ENCODE measurements at places on chromosomes 5 and 9.

- no peak for DNase-seq
Observed at GRCh38 chr9:136081113-136081825, 13.8 kb downstream of the NACC2 start.

- DNase-seq, result no peak
Observed at GRCh38 chr9:78807286-78807685, 510.4 kb downstream of the PSAT1 start.

DNA sequence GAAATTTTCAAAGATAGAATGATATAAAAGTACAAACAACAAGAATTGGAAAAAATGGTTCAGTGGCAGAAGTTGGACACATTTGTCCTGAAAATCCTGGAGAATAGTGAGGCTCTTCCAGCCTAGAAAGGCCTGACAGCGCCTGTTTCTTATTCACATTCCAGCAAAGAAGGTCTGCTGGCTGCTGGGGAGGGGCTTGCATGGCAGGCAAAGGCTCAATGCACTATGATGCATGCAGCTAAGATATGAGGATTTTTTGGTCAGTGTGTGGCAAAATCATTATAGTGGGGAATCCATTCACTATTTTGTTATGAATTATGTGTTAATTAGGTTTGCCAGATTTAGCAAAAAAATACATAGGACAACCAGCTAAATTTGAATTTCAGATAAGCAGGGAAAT is 243.9 kb upstream of the SLC30A5 start:
- no peak for DNase-seq

DNA sequence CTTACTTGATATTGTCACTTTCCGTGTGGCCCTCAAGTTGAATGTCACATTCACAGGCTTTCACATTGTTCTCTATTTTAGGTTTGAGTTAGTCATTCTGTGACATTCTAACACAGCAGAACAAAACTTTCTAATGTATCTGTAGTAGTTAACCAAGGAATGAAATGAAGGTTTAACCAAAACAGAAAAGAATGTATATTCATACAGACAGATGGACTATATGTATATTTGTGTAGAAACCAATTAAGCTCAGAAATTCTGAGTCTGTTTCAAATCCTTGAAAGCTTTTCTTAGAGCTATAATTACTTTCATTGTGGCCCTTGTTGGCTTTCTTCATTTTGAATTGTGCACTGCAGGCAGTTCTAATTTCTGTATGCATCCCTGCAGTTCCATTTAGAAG is 654.7 kb downstream of the LRRC70 start:
- DNase-seq, result no peak

GRCh38 chr5:125112196-125112595 is 365.8 kb upstream of the ZNF608 start:
- DNase-seq, result no peak

DNA sequence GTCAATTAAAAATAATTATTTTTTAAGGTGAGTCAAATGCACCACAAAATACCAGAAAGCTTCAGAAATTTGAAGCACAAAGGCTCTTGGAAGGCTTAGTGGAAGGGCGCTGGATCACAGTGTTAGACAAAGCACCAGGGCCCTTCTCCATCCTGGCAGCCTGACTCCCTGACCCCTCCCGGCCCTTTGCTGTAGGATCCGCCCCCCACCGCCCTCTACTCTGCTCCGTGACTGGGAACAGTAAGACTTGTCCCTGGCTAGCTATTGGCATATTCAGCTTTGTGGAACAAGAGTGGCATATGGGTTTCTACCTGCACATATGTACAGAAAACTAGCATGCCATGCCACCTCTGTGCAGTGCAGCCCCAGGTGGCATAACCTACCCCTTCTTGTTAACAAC is 222.1 kb downstream of the SYK start:
- DNase-seq, result no peak

- no peak for DNase-seq
Observed at GRCh38 chr5:112653638-112654205, 84.0 kb upstream of the APC start.

GRCh38 chr9:109963079-109963478 is 183.1 kb downstream of the PALM2AKAP2 start:
- no peak for DNase-seq

- DNase-seq, result no peak
Observed at GRCh38 chr5:102958481-102959011, 161.4 kb downstream of the GIN1 start.

- no peak for DNase-seq
Observed at GRCh38 chr9:128683340-128684064, 5.5 kb upstream of the SET start.

GRCh38 chr9:84711398-84711777 is 41.9 kb downstream of the NTRK2 start:
- DNase-seq, result no peak

- DNase-seq, result no peak
Observed at GRCh38 chr9:97524424-97524823, 23.0 kb downstream of the TMOD1 start.

- no peak for DNase-seq
Observed at GRCh38 chr5:88659529-88660263, 223.3 kb downstream of the MEF2C start.

DNA sequence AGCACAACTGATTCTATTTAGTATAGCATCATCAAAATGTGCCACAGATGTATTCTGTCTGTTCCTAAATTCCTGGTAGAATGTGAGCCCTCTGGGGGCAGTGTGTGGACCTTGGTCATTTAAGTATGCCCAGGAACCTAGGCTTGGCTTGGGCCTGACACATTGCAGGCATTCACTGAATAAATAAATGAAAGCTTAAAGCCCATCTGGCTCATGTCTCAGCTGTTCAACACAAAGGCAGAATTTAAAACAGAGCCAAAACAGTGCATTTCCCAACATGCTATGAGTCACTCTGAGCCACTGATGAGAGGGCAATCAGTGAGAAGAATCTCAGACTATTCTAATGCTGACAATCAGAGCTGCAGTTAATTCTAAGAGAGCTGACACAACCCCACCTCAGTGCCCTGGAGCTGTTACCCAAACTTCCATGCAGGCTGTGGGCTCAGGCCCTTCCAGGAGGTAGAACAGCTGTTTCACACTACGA is 8.1 kb downstream of the FAM193B start:
- no peak for DNase-seq

DNA sequence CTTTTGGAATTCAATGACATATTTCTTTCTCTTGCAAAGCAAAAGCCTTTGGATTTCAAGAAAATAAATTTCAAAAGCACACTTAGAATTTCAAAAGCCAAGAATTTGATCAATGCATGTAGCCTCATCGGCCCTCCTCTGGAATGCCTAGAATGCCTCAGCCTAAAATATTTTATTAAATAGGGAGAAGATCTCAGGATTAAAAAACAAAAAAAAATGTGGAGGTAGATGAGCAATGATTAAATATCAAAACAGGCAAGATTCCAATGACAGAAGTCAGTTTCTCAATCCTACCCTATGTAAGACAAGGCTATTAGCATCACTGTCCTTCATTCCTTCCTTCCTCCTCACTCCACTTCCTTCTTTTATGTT is 169.0 kb downstream of the CDH6 start:
- DNase-seq, result no peak

DNA sequence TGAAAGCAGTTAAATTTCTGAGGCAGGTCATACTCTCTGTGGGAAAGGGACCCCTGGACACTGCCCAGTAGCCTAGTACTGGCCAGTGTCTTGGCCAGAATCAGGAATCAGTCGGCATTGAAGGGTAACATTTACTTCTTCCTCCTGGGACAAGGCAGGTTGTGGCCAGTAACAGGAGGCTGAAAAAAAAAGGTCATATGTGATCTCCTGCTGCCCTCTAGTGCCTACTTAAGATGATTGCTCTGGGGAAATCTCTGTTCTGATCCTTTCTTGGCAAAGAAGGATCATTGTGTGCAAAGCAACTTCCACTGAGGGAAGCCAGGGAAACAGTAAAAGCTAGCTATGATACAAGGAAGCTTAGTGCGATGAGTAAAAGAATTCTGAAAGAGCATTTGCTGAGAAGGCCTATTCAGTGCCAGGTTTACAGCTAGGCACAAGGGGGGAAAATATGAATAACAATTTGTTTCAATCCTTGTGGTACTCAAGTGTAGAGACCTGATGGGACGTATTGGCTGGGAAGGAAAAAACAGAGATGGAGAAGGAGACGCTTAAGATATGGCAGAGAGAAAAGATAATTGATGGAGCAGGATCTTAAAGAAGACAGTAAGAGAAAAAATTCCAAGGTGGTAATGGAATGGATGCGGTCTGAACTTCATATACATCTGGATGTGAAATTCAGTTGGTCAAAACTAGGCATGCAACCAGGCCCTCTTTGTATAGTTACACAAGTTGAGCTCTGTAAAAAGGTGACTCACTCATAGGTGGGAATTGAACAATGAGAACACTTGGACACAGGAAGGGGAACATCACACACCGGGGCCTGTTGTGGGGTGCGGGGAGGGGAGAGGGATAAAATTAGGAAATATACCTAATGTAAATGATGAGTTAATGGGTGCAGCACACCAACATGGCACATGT is 25.8 kb upstream of the TRIM32 start:
- no peak for DNase-seq
